Pons (tissue), 1 donor: ENCODE measurements at places on chromosomes 6 and 20.

- no peak for DNase-seq
These were observed 681 bp downstream of the DIDO1 start for GRCh38 chr20:62925420-62926228.

DNA sequence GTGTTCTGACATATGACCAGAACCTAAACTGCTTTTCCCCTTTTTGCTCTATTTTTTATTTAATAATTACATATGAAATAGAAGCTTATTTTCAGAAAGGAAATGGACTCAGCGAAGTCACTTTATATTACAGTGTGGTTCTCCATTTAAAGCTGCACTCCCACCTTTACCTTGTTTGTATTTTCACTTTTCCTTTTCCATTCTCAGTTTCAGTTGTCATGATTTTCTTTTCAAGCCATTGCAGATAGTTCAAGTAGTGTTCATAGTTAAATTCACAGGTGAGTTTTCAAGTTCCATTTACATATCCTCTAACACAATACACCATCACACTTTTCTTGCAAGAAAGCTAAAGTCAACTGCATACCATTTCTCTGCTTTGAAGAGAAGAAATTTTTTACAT, 400.2 kb downstream of the HACE1 start:
- no peak for DNase-seq

- no peak for DNase-seq
These were observed 90.6 kb upstream of the ADGRB3 start for GRCh38 chr6:68544450-68544849.

DNA sequence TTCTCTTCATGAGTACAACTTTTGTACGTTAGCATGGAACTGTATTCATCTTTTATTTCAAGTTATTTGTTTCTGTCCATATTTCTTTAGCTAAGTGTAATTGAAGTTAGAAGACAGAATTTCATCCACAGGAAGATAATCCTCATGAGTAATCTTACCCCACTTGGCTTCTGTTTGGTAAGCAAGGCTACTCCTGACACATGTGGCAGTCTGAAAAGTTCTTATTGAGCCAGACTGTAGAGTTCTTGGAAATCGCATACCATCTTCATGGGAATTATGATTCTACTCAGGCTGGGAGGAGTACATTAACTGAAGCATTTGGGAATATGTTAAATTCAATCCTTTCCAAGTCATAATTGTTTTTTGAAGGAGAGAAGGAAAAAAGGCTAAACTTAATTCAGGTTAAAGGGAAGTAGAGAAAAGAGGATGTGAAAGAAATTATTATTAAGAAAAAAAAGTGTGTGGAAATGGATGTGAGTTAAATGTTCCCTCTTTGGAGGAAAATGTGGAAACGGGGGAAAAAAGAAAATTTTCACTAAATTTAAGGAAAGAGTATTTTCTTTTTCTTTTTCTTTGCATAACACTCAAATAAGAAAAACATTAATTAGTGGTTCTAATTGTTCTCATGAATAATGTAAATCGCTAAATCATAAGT, 41.5 kb upstream of the TENT5A start:
- no peak for DNase-seq

DNA sequence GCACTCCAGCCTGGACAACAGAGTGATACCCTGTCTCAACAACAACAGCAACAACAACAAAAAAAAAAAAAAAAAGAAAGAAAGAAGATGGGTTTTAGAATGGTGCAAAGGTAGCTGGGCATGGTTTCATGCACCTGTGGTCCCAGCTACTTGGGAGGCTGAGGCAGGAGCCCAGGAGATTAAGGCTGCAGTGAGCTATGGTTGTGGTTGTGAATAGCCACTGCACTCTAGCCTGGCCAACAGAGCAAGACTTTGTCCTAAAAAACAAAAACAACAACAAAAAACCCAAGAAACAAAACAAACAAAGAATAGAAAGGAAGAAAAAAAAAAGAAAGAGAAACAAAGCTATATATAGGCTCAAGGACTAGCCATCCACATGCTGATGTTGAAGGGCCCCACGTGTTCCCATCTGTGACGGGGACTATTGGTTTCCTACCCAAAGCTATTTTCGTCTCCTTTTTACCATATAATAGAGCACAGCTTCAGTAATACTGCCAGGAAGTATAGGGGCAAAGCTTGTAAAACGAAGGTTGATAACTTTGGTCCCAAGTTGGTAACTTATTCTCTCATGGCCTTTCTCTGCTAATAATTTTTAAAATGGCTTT, 7.9 kb upstream of the EEF1E1 start:
- DNase-seq = no peak

DNA sequence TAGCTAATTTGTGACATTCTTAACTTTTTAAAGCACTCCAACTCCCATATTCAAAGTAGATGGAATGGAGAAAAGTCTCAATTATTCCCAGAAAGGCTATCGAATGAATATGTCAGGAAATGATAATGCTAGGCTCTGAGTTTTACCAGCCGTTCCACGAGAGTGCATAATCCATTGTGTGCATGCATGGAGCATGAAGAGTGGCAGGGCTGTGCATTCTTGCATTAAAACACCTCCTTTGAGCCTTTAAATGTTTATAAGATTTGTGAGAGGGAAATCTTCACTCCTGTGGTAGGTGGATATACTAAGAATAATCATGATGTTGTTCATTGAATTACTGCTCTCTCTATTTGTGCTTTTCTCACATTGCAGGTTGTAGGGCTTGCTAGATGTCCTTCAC, 178.3 kb downstream of the CARMIL1 start:
- no peak for DNase-seq

GRCh38 chr20:45114465-45115385, at the start of gene WFDC5:
TSS of gene WFDC5 (minus strand) at chr20:45115174. CDS start at chr20:45115083, 91 bp downstream.
- DNase-seq = no peak

DNA sequence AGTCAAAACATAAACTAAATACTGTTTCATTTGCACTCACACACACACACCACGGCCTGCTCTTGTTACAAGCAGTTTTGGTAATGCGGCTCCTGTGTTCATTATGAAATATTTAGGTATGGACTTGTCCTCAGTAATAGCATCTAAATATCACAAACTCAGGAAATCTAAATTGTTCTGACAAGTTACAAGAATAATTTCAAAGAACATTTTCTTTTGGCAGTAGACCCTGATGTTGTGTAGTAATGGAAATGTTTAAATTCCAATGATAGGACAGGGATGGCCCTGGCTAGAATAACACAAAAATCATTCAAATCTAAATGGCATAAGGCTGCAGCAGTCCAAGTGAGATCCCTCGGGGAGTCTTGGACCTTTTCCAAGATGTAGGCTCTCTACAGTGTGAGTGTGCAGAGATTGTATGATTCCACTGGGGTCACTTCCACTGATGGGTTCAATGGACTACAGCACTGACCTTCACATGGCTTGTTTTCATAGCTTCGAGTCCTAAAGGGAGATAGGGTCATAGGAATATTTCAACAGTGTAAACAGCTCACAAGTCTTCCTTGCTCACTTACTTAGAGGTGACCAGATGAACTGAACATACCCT, 210.6 kb upstream of the PLCB4 start:
- no peak for DNase-seq

DNA sequence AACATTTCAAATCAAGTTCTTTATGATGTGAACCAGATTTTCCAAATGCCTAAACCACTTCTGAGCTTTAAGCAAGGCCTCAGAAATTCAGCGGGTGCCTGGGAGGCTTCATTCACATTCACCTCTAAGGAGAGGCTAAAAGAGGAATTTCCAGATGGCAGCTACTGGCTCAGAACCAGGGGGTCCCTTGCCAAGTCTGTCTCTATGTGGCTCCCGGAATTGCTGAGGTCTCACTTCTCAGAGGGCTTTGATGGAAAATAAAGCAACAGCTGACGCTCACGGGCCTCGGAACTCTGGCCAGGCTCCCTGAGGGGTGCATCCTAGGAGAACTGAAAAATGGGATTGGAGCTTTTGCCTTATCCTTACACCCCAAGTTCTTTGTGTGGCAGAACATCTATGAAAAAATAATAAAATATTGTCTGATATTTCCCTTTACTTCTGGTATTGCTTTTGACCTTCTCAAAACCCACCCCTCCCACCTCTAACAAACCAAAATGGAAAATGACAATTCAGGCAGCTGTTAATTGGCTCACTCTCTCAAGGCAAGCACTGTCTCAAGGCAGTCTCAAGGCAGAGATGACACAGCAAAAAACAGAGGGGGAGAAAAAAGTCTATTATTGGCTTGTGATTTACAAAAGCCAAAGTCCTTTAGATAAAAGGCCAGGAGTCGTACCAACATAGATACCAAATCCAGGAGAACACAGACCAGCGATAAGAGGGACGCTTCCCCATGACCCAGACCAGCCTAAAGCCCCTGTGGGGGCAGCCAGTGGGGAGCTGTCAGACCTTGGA, 21.8 kb upstream of the LRRN4 start:
- DNase-seq = peak; percentile 52

- no peak for DNase-seq
These were observed 132.8 kb downstream of the TAF4 start for GRCh38 chr20:61932711-61933480.
